ENCODE measurements at places on chromosomes 6 and 20.
A peak's percentile ranks its signal among the peaks of the same experiment; 100 is the strongest.

- no peak for DNase-seq
Observed at GRCh38 chr6:41877051-41877680, 18.0 kb downstream of the USP49 start.

- DNase-seq = no peak
Observed at GRCh38 chr6:29681811-29682210, 859 bp upstream of the ZFP57 start.

DNA sequence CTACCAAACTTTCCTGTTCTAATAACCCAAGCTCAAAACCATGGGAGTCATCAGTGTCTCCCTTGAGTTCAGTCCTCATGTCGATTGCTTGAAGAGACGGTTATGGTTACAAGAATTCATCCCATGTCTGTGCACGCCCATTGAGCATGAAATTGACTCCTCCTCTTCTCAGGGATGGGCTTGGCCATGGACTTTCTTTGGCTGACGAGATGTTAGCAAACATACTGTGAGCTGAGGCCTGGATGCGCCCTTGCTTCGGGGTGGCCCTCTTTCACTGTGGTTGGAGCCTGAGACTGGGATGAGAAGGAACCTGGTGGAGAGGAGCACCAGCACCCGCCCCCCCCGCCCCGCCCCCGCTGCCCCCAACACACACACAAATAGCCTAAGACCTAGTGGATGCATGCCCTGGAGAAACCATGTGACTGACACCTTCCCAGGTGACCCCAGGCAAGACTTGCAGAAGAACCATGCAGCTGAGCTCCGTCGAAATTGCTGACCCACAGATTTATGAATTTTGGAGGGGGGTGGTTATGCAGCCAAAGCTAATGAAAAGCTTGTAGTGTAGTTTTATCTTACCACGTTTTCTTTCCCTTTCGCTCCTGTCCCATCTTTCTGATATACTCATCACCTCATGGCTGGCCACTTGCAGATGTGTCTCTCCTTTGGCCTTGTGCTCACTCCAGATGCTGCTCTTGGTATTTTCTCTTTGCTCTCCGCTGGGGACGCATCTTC is 231.4 kb downstream of the CDH4 start:
- no peak for DNase-seq

- no peak for DNase-seq
Observed at GRCh38 chr20:13291157-13291556, 70.1 kb downstream of the ISM1 start.

DNA sequence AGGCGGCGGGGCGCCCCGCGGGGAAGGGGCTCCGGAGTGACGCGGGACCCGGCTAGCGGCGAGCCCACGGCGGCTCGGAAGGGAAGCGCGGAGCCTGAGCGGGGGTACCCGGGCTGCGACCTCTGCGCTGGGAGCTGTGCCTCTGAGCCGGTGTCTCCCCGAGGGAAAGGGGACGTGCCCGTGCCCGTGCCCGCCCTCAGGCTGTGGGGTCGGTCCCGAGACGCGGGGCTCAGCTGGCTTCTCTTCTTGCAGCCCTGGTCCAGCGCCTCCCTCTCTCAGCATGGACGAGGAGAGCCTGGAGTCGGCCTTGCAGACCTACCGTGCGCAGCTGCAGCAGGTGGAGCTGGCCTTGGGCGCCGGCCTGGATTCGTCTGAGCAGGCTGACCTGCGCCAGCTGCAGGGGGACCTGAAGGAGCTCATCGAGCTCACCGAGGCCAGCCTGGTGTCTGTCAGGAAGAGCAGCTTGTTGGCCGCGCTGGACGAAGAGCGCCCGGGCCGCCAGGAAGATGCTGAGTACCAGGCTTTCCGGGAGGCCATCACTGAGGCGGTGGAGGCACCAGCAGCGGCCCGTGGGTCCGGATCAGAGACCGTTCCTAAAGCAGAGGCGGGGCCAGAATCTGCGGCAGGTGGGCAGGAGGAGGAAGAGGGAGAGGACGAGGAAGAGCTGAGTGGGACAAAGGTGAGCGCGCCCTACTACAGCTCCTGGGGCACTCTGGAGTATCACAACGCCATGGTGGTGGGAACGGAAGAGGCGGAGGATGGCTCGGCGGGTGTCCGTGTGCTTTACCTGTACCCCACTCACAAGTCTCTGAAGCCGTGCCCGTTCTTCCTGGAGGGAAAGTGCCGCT is 686 bp downstream of the ZGPAT start:
- DNase-seq = no peak

DNA sequence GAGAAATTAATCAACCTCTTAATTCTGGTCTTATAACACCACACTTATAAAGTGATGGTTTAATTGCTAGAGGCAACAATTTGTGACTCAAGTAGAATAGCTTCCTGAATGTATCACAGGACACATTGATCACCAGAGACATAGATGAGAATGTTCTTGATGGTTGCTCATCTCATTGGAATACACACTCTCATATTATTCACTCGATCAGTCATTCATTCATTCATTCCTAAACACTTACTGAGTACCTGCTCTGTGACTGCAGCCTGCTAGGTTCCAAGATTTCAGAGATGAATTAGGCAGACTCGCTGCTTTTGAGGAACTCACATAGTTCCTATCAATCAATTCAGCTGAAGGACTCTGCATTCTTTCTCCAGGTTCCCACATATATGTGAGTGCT is 365.1 kb upstream of the SOX4 start:
- peak; percentile 18 for DNase-seq

GRCh38 chr6:39964094-39964493 is 29.8 kb upstream of the MOCS1 start:
- no peak for DNase-seq

GRCh38 chr6:82237013-82237412 is 10.5 kb downstream of the IBTK start:
- DNase-seq = no peak

GRCh38 chr6:43091436-43091991 is 15.4 kb downstream of the PTK7 start:
- DNase-seq = no peak

- DNase-seq = peak; percentile 76
Observed at GRCh38 chr20:39338469-39339376, 376.6 kb downstream of the DHX35 start.

- DNase-seq = no peak
Observed at GRCh38 chr6:56649053-56649769, 6.5 kb upstream of the DST start.

GRCh38 chr6:121515630-121516265 is 80.3 kb downstream of the GJA1 start:
- peak; percentile 86 for DNase-seq

GRCh38 chr6:4322846-4323309 is 187.5 kb upstream of the ECI2 start:
- DNase-seq = no peak
